ENCODE measurements at places on chromosomes 12 and 14.

DNA sequence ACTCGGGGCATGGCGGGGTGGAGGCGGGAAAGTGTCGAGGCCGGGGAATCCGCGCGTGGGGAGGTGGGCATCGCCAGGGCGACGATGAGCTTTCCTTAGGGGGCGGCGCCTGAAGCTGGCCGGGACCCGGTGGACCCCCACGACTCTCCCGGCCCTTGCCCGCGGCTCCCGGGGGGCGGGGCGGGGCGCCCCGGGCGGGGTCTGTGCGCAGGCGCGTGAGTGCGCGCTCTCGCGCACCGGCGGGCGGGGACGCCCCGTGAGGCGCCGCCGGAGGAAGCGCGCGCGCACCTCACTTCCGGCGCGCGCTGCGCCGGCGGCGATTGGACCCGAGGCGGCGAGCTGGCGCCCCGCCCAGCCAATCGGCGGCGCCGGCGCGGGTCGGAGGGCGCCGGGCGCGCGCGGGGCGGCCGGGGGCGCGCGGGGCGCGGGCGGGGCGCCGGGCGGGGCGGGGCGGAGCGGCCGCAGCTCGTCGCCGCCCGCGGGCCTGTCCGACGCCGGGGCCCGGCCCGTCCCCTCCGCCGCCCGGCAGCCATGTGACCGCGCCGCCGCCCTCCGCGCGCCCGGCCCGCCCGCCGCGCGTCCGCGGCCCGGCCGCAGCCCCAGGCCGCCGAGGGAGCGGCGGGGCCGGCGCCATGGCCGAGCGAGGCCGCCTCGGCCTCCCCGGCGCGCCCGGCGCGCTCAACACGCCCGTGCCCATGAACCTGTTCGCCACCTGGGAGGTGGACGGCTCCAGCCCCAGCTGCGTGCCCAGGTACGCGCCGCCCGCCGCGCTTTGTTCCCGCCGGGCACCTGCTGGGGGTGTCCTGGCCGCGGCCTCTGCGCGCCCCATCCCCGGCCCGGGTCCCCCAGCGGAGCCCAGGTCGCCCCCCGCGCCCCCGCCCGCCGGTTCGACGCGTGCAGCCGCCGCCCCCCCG is at the start of gene PACS2:
Gene PACS2, plus strand, starts transcription at position 462 of the 914 bp plus-strand sequence. Its CDS starts 171 bp downstream, at position 633.
- peak; percentile 82 for DNase-seq

GRCh38 chr12:3634348-3634747 is 118.6 kb downstream of the CRACR2A start:
- no peak for DNase-seq

GRCh38 chr14:105974902-105975301 is 448.5 kb downstream of the TMEM121 start:
- DNase-seq: no peak

- no peak for DNase-seq
Observed at GRCh38 chr12:112850383-112850782, 56.4 kb upstream of the OAS1 start.

GRCh38 chr14:39107591-39107996 is 4.6 kb upstream of the SEC23A start:
- DNase-seq: peak; percentile 56

DNA sequence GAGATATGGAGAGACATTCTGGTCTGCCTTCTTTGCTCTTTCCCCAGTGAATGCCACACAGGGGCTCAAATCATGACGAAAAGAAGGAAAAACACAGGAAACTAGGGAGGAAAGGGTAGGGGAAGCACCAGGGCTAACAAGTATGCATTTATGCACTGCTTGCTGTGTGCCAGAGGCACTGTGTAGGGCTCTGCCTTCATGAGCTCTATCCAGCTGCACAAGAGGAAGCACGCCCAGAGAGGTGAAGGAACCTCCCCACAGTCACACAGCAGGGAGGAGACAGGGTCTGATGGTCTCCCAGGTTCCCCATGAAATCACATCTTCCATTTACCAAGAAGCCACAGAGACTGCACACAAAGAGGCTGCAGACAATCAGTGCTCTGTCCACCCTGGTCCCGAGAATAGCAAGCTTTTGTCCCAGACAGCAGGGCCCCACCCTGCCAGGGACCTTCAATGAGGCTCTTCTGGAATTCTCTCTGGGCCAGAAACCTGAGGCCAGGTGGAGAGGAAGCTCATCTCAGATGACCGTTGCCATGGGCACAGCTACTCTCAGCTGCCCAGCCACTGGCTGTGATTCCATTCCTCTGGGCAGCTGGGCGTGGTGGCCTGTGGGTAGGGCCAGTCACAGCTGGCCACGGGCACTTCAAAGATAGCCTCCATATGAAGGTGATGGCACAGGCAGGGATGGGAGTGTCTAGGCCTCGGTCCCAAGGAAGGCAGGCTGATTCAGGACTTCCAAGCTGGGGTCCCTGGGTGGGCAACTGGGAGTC is 7.3 kb upstream of the TRPV4 start:
- DNase-seq: no peak

- DNase-seq: no peak
Observed at GRCh38 chr14:101395779-101396178, 165.5 kb upstream of the DIO3 start.

- no peak for DNase-seq
Observed at GRCh38 chr14:74732387-74732786, 19.4 kb downstream of the FCF1 start.

- no peak for DNase-seq
Observed at GRCh38 chr12:124756760-124757159, 106.9 kb downstream of the SCARB1 start.

Data from AG10803 (cell line).